ENCODE measurements at places on chromosomes 7 and 10.

DNA sequence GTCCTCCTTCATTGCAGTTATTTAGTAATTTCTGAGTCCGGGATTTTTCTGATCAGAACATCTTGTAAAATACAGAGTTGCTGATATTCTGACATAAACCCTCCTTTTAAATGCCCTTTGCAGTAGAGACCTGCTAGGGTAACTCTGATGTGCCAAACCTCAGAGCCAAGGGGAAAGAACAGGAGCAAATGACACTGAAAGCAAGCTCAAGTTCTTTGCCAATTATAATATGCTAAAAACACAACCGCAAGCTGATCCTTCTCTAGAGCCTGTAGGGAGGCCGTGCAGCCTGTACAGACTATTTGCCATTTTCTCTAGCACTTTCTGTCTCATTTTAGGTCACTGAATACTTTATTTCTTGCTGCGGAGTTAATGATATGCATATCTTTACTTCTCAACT lies 240.4 kb downstream of the CAMK1D start:
- H3K36me3 ChIP-seq: no peaks in the 10 kb centered on the region
- DNase-seq: peak; percentile 47
- H3K27ac ChIP-seq: no peak overlapping the region

- no peaks in the 10 kb centered on the region for H3K27me3 ChIP-seq
- H3K4me1 ChIP-seq: peaks cover 4% of the 10 kb centered on the region
- no peak overlapping the region for H3K4me3 ChIP-seq
- no peak for DNase-seq
- no peaks in the 10 kb centered on the region for H3K36me3 ChIP-seq
These were observed 129.6 kb upstream of the CCDC6 start for GRCh38 chr10:60035984-60036383.

- no peaks in the 10 kb centered on the region for H3K36me3 ChIP-seq
- H3K4me1 ChIP-seq: peaks cover 33% of the 10 kb centered on the region
- H3K27ac ChIP-seq: peak overlapping the region; percentile 96
- no peak for DNase-seq
These were observed 109.9 kb downstream of the REEP3 start for GRCh38 chr10:63630931-63631680.

DNA sequence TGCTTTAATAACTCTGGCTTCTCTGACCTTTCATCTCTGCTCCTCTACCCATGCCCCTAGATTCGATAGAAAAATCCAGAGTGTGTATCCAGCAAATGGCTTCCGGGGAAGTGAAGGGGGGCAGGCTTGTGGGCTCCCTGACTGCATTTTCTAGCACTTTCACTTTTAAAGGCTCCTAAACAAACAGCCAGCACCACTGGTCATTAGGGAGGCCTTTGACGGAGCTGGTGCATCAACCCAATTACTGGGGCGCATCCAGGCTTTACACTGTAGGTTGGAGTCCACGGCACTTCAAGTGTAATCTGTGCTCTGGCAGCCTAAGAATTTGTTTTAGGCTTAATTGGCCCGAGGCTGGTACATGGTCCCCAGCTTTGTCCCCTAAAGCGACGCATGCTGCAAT lies 291.9 kb downstream of the GFRA1 start:
- peak overlapping the region; percentile 62 for H3K4me3 ChIP-seq
- no peaks in the 10 kb centered on the region for H3K27me3 ChIP-seq
- H3K36me3 ChIP-seq: no peaks in the 10 kb centered on the region
- no peak overlapping the region for H3K27ac ChIP-seq

GRCh38 chr10:114538181-114538906 lies 119.7 kb downstream of the ABLIM1 start:
- H3K4me3 ChIP-seq: no peak overlapping the region
- peaks cover 7% of the 10 kb centered on the region for H3K4me1 ChIP-seq
- no peaks in the 10 kb centered on the region for H3K27me3 ChIP-seq

DNA sequence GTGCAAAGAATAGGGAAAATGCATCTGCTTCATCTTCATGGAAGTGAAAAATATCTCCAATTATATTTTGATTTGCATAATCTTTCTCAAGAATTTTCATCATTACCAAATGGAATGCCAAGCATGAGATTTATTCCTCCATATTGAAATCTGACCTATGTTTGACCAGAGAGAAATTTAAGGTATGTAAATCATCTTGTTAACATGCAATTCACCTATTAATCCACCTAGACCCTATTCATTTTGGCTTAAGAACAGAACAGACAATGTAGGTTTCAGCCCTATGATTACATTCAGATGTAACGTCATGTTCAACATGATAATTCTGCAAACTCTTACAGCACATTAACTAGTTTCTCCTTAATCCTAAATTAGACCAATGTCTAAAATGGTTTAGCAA lies 30.8 kb upstream of the TMEM140 start:
- no peak overlapping the region for H3K4me3 ChIP-seq
- no peaks in the 10 kb centered on the region for H3K36me3 ChIP-seq
- no peak for DNase-seq
- H3K4me1 ChIP-seq: no peaks in the 10 kb centered on the region
- no peaks in the 10 kb centered on the region for H3K27me3 ChIP-seq

- peak within 1 kb of the TSS; percentile 28 for H3K27ac ChIP-seq
- H3K4me3 ChIP-seq: no peak within 1 kb of the TSS
- peak; percentile 96 for DNase-seq
These were observed at the start of gene ANKRD2 for GRCh38 chr10:97572214-97572989. TSS of gene ANKRD2 (plus strand) at chr10:97572779. CDS start at chr10:97572789, 10 bp downstream.

DNA sequence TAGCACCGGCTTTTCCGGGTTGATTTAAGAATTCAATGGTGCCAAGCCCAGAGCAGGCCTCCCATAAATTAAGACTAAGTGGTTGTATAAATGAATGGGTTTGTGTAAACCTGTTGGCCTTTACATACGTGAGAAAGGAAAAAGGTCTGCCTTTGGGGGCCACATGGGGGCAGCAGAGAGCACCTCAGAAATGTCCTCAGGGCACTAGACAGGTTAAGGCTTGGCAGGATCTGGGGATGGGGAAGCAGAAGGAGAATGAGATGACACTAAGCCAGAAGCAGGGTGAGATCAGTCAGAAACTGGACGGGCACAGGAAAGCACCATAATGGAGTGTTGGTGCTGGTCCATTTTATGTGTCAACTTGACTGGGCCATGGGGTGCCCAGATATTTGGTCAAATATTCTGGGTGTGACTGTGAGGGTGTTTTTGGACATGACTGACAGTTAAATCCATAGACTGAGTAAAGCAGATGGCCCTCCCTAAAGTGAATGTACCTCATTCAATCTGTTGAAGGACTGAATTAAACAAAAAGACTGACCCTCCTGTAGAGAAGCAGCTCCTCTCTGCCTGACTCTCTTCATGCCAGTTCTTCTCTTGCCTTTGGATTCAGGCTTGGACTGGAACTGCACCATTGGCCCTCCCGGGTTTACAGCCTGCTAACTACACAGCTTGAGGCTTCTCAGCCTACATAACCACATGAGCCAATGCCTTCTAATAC lies 58.9 kb downstream of the FRMPD2 start:
- no peak overlapping the region for H3K27ac ChIP-seq
- DNase-seq: no peak
- H3K4me1 ChIP-seq: no peaks in the 10 kb centered on the region
- no peaks in the 10 kb centered on the region for H3K36me3 ChIP-seq
- no peaks in the 10 kb centered on the region for H3K27me3 ChIP-seq

- H3K27me3 ChIP-seq: no peaks in the 10 kb centered on the region
- no peak overlapping the region for H3K27ac ChIP-seq
- no peak overlapping the region for H3K4me3 ChIP-seq
- DNase-seq: no peak
- H3K4me1 ChIP-seq: no peaks in the 10 kb centered on the region
- no peaks in the 10 kb centered on the region for H3K36me3 ChIP-seq
These were observed 435.8 kb downstream of the MDFIC start for GRCh38 chr7:115357703-115357999.

DNA sequence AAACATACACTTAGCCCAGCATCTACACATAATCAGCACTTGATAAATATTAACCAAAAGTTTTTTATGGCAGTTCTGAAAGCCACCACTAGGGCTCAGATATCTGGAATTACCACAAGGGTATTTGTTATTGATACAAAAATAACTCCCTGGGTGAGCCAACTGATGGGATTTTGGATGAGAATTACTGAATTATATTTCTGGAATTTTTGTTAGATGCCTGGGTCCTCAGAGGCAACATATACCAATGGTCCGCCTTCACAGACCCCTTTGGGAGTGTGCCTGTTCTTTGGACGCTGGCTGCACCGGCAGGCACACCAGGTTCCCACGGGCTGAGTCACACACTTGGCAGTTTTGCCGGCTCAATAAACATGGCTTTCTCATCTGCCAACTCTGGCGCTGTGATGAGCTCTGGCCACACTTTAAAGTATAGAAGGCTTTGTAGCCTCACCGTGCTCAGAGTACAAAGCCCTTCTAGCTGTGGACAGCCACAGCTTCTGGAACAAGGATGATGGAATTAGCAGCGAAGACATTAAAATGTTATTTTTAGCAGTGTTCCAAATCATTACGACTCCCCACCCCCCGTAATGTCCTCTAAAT lies 24.5 kb upstream of the EEPD1 start:
- peaks cover 3% of the 10 kb centered on the region for H3K27me3 ChIP-seq
- H3K27ac ChIP-seq: peak overlapping the region; percentile 85
- no peaks in the 10 kb centered on the region for H3K36me3 ChIP-seq
- peak overlapping the region; percentile 14 for H3K4me3 ChIP-seq
- peak; percentile 91 for DNase-seq
- H3K4me1 ChIP-seq: peaks cover 13% of the 10 kb centered on the region

DNA sequence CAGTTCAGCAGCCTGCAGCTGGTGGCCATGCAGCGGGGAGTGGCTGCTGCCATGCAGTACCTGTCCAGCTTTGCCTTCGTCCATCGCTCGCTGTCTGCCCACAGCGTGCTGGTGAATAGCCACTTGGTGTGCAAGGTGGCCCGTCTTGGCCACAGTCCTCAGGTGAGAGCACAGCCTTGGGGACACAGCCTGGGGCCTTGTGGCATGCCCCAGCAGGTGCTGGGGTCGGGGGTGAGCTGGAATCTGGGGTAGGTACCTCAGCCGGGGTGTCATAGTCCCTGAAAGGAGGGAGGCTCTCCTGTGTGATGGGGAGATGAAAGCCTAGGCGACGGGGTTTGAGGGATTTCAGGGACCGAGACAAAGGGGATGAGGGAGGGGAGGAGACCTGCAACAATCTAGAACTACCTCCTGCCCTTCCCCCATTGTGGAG lies 14.1 kb downstream of the EPHB6 start:
- H3K36me3 ChIP-seq: no peaks in the 10 kb centered on the region
- H3K27ac ChIP-seq: no peak overlapping the region
- H3K27me3 ChIP-seq: no peaks in the 10 kb centered on the region
- peak; percentile 69 for DNase-seq
- H3K4me3 ChIP-seq: no peak overlapping the region
- no peaks in the 10 kb centered on the region for H3K4me1 ChIP-seq

DNA sequence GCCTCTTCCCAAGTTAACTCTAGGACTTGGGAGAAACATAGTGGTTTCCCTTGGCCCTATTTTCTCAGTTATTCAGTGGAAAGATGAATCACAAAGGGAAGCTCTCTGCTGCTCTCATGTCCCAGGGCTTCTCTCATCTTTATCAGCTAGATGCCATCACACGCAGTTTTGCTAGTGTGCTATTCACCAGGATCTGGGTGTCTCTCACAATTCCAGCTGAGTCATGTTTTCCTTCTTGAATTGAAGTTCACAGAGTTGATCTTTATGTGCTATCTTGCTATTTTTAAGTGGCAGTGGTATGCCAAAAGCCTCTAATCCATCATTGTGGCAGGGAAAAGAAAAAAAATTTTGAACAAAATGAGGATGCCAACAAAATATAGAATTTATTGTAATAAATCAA lies 101.3 kb downstream of the TWIST1 start:
- H3K4me1 ChIP-seq: peaks cover 11% of the 10 kb centered on the region
- H3K27ac ChIP-seq: peak overlapping the region; percentile 40
- no peak overlapping the region for H3K4me3 ChIP-seq
- no peaks in the 10 kb centered on the region for H3K27me3 ChIP-seq

GRCh38 chr10:114749014-114749413 lies 72.6 kb upstream of the FHIP2A start:
- no peak overlapping the region for H3K4me3 ChIP-seq
- no peaks in the 10 kb centered on the region for H3K36me3 ChIP-seq
- H3K4me1 ChIP-seq: peaks cover 7% of the 10 kb centered on the region
- no peak for DNase-seq
- H3K27me3 ChIP-seq: no peaks in the 10 kb centered on the region

GRCh38 chr7:47534322-47535034 lies 47.4 kb downstream of the TNS3 start:
- H3K4me1 ChIP-seq: peaks cover 34% of the 10 kb centered on the region
- H3K27ac ChIP-seq: no peak overlapping the region
- peak; percentile 62 for DNase-seq
- no peaks in the 10 kb centered on the region for H3K27me3 ChIP-seq
- no peak overlapping the region for H3K4me3 ChIP-seq
- H3K36me3 ChIP-seq: peaks cover 10% of the 10 kb centered on the region

- DNase-seq: no peak
- no peak overlapping the region for H3K4me3 ChIP-seq
- H3K27me3 ChIP-seq: no peaks in the 10 kb centered on the region
- H3K4me1 ChIP-seq: no peaks in the 10 kb centered on the region
- no peaks in the 10 kb centered on the region for H3K36me3 ChIP-seq
These were observed 32.9 kb downstream of the CSTF2T start for GRCh38 chr10:51666456-51666855.

- DNase-seq: peak; percentile 30
- peaks cover 9% of the 10 kb centered on the region for H3K4me1 ChIP-seq
- H3K4me3 ChIP-seq: no peak overlapping the region
- H3K27me3 ChIP-seq: no peaks in the 10 kb centered on the region
These were observed 43.5 kb downstream of the NHLRC2 start for GRCh38 chr10:113897693-113898618.

GRCh38 chr10:50992356-50992901 lies 81.9 kb upstream of the PRKG1 start:
- H3K27me3 ChIP-seq: peaks cover 13% of the 10 kb centered on the region
- peak; percentile 81 for DNase-seq
- H3K27ac ChIP-seq: peak overlapping the region; percentile 58
- H3K4me1 ChIP-seq: peaks cover 13% of the 10 kb centered on the region
- peak overlapping the region; percentile 78 for H3K4me3 ChIP-seq

DNA sequence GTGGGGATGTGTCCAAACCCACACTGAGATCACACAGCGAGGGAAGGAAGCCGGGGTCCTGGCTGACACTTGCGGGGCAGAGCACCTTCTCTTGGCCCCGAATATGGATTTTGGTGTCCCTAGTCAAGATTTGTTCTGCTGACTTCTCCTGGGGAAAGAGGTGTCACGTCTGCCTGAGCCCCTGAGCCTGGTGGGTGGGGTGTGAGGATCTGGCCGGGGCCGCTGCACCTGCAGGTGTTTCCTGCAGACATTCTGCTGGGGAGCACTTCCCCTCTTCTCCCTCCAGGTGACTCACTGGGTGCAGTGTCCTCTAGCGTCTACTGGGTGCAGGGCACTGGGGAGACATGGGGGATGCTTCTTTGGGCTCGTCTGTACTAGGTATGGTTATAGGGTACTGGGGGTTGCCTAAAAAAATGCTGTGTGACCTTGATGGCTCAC lies 99.2 kb downstream of the GRK5 start:
- no peak overlapping the region for H3K4me3 ChIP-seq
- H3K27ac ChIP-seq: peak overlapping the region; percentile 43
- H3K36me3 ChIP-seq: no peaks in the 10 kb centered on the region
- H3K4me1 ChIP-seq: peaks cover 13% of the 10 kb centered on the region
- no peaks in the 10 kb centered on the region for H3K27me3 ChIP-seq

- H3K36me3 ChIP-seq: no peaks in the 10 kb centered on the region
- H3K4me3 ChIP-seq: no peak overlapping the region
- no peaks in the 10 kb centered on the region for H3K27me3 ChIP-seq
- H3K27ac ChIP-seq: peak overlapping the region; percentile 31
- peaks cover 15% of the 10 kb centered on the region for H3K4me1 ChIP-seq
These were observed 402.4 kb downstream of the HGF start for GRCh38 chr7:81367326-81367931.
